T-helper 2 cell (primary cell): ENCODE measurements at places on chromosomes 1 and 21.

DNA sequence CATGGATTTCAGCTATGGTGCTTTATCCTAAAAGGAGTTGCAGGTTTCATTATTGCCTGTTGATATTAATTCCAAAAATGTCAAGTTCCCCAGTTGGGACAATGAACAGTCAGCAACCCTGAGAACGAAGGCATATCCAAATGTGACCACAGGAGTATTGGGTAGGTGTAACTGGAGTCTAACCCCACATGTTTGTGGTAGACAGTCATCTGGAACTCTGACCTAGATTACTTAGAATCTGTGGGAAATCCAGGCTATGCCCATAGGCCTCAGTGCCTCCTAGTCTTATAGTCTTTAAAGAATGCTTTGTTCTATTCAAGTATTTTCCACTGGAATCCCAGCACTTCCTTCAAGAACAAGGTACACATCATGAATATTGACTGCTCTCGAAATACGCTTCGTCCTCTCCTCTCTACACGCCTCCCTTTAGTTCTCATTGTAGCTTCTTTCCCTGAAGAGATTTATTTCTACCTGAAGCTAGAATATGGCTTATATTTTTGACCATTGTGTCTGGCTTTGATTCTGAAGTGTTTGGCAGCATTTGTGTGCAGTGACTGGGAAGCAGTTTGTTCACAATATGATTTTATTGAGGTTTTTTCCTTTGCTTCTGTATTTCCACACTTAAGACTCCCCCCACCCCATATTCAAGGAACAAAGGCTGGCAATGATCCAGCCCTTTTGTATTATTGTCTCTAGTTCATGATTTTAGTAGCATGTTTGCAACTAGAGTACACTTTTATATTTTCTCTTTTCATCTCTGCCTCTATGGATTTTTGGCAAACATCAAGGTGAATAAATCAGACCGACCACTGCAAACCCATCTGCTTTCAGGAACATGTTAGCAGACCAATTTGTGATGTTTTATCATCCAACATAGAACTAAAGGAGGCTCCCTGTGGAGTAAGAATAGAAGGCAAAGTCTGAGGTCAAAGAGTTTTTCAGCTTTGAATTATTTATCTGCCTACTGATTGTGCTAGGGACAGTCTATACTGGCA, 178.6 kb downstream of the GPR52 start:
- DNase-seq, result no peak

DNA sequence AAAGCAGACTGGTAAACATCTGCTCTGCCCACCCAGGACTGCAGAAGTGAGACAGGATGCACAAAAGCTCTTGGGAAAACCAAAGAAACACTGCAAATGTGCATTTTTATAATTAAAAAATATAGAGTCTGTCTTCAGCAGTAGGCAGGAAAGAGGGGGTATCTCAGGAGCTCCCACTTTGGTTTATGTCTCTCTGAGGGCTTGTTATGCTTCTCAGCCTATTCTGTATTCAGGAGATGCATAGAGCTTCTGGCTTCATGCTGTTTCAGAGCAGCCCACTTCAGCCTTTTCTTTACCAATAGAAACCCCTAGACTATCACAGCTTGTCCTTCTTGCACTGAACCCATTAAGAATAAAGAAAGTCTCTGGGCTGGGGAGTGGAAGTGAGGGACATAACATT, 148.0 kb downstream of the ROR1 start:
- DNase-seq, result no peak

DNA sequence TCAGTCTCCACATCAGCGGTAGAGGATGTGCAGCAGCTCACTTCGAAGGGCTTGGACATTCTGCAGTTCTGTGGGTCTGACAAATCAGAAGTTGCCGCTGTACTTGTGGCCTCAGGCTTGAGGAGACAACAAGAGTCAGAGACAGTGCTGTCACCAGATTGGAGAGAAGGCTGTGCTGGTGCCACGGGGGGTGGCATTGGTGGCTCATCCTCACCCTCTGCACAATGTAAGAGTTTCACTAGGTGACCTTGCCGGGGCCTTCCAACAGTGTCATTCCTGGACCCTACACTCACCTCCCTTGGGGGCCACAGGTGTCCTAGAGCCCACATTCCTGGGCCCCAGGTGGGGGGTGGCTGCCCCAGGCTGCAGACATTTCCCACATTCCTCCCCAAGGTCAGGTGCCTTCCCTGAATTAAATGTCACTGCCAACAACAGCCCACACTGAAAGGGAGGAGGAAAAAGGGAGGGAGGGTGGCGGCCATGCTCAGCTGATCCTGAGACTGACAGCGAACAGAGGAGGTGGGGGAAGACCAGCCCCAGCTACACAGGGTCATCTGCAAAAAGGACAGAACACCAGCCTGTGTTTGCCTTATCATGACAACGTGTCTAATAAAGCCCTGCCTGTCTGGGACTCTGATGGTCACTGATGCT, 46.4 kb downstream of the TMCC2 start:
- no peak for DNase-seq

- DNase-seq, result no peak
These were observed 14.3 kb upstream of the PGBD2 start for GRCh38 chr1:248891758-248892157.

GRCh38 chr1:27862671-27863537, 9.4 kb upstream of the THEMIS2 start:
- DNase-seq, result no peak
